ENCODE measurements at places on chromosomes 2 and 18.

GRCh38 chr2:155035308-155035707 is 336.8 kb downstream of the KCNJ3 start:
- no peaks in the 10 kb centered on the region for H3K4me1 ChIP-seq
- no peaks in the 10 kb centered on the region for H3K36me3 ChIP-seq
- DNase-seq, result no peak
- no peak overlapping the region for H3K4me3 ChIP-seq

GRCh38 chr18:76274468-76275289 is 220.4 kb downstream of the ZNF516 start:
- peak; percentile 40 for DNase-seq
- no peaks in the 10 kb centered on the region for H3K27me3 ChIP-seq
- no peaks in the 10 kb centered on the region for H3K36me3 ChIP-seq
- H3K4me1 ChIP-seq, result peaks cover 2% of the 10 kb centered on the region
- no peak overlapping the region for H3K27ac ChIP-seq

- no peak overlapping the region for H3K4me3 ChIP-seq
- H3K36me3 ChIP-seq, result peaks cover 5% of the 10 kb centered on the region
- H3K4me1 ChIP-seq, result peaks cover 12% of the 10 kb centered on the region
- DNase-seq, result no peak
- no peak overlapping the region for H3K27ac ChIP-seq
Observed at GRCh38 chr2:48568547-48568946, 38.6 kb downstream of the STON1 start.

- H3K27ac ChIP-seq, result no peak overlapping the region
- no peaks in the 10 kb centered on the region for H3K36me3 ChIP-seq
- no peak for DNase-seq
- H3K4me1 ChIP-seq, result no peaks in the 10 kb centered on the region
Observed at GRCh38 chr18:77733292-77733903, 483.8 kb downstream of the GALR1 start.

GRCh38 chr2:206937555-206937954 is 1.8 kb upstream of the CPO start:
- peaks cover 14% of the 10 kb centered on the region for H3K27me3 ChIP-seq
- H3K4me3 ChIP-seq, result no peak overlapping the region
- H3K4me1 ChIP-seq, result no peaks in the 10 kb centered on the region
- H3K36me3 ChIP-seq, result no peaks in the 10 kb centered on the region
- no peak for DNase-seq
- no peak overlapping the region for H3K27ac ChIP-seq

DNA sequence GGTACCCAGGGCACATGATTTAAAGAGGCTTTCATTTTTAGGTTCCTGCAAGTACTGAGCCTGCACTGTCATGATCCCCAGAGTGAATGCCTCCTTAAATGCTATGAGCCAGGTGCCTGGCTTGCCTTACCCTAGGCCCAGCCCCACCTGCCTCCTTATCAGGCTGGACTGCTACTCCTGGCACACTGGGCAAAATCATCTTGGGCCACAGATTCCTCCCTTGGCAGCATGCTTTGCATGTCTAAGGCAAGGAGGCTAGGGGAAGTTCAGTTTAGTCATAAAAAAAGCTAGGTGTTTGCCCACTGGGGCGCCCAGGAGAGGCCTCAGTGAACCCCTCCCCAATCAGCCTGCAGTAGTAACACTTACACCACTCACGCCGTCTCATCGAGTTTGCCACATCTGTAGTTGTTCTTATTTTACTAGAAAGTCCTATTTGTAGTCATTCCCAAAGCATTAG is 45.1 kb downstream of the LBH start:
- no peak overlapping the region for H3K4me3 ChIP-seq
- DNase-seq, result no peak
- H3K27me3 ChIP-seq, result no peaks in the 10 kb centered on the region
- no peaks in the 10 kb centered on the region for H3K36me3 ChIP-seq
- H3K4me1 ChIP-seq, result peaks cover 8% of the 10 kb centered on the region

- H3K27ac ChIP-seq, result no peak overlapping the region
- H3K27me3 ChIP-seq, result no peaks in the 10 kb centered on the region
- H3K4me1 ChIP-seq, result peaks cover 2% of the 10 kb centered on the region
- no peak for DNase-seq
- no peak overlapping the region for H3K4me3 ChIP-seq
Observed at GRCh38 chr2:173077506-173078177, 2.0 kb downstream of the MAP3K20 start.

- no peak for DNase-seq
- H3K4me1 ChIP-seq, result no peaks in the 10 kb centered on the region
- H3K27me3 ChIP-seq, result no peaks in the 10 kb centered on the region
- no peaks in the 10 kb centered on the region for H3K36me3 ChIP-seq
Observed at GRCh38 chr2:3241971-3242746, 135.5 kb downstream of the EIPR1 start.

DNA sequence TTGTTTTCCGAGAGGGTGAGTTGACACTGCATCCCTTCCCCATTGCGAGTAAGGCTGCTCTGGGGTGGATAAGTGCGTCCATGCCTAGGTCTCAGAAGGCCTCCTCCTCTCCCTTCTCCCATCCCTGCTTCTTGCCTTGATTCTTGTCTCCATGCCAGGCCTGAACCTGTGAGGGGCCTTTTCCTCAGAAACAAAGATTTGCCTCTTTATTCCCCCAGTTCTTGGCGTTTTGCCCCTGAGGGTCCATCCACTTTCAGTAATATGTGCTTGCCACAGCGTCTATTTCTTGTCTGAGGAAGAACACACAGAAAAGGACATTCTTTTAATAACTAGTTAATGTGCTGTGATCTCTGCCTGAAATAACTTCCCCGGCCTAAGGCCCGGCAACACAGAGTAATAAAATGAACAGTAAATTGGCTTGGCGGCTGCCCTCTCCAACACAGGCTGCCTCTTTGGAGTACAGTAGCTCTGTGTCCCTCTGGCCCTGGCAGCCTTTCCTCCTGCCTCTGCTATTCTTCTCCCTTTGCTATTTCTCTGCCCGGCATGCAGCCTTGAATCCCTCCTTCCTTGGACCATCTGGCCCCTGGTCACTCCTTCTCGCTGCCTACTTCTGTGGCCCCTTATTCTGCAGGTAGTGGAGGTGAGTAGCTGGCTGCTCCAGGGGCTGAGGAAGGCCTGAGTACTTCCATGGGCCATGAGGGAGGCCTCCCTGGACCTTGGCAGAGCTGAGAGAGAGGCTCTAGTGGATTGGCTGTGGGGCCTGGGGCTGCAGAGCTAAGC is 4.4 kb downstream of the EHD3 start:
- H3K27ac ChIP-seq, result no peak overlapping the region
- H3K4me1 ChIP-seq, result no peaks in the 10 kb centered on the region
- no peak overlapping the region for H3K4me3 ChIP-seq
- no peaks in the 10 kb centered on the region for H3K27me3 ChIP-seq
- H3K36me3 ChIP-seq, result no peaks in the 10 kb centered on the region

DNA sequence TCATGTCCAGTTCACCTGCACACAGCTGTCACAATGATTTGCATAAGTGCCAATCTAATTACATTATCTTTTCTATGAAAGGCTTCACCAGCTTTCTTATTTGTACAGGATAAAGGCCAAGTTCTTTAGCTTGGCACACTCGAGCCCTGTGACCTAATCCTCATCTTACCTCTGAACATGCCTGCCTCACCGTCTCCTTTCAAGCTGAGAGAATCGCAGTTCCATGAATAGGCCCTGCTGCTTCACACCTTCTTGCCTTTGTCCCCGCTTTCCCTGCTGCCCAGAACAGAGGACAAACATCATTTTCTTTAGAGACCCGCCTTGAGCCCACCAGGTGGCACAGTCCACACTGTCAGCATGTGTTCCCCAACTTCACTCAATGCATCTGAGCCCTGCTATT is 1094.7 kb downstream of the BCL11A start:
- no peaks in the 10 kb centered on the region for H3K36me3 ChIP-seq
- no peak for DNase-seq
- H3K4me1 ChIP-seq, result peaks cover 6% of the 10 kb centered on the region
- no peak overlapping the region for H3K4me3 ChIP-seq
- H3K27me3 ChIP-seq, result no peaks in the 10 kb centered on the region

DNA sequence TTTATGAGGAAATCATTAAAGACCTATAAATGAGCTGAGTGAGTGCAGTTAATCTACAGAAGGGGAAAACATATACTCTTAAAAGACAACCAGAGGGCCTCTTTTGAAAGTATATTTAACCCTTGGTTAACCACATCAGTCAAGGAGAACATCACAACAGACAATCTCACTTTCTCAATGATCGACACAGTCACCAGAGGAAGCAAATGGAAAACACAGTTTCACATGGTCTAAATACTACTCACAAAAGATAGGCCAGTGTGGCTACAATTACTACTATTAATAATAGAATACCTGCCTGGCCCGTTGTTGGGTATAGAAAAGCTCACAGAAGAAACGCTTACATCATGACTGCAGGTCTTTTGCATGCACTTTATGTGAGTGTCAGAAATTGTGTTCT is 426.2 kb downstream of the NCKAP5 start:
- peaks cover 14% of the 10 kb centered on the region for H3K4me1 ChIP-seq
- DNase-seq, result no peak
- H3K36me3 ChIP-seq, result peaks cover 6% of the 10 kb centered on the region
- H3K27me3 ChIP-seq, result no peaks in the 10 kb centered on the region
- H3K27ac ChIP-seq, result no peak overlapping the region
- H3K4me3 ChIP-seq, result no peak overlapping the region

DNA sequence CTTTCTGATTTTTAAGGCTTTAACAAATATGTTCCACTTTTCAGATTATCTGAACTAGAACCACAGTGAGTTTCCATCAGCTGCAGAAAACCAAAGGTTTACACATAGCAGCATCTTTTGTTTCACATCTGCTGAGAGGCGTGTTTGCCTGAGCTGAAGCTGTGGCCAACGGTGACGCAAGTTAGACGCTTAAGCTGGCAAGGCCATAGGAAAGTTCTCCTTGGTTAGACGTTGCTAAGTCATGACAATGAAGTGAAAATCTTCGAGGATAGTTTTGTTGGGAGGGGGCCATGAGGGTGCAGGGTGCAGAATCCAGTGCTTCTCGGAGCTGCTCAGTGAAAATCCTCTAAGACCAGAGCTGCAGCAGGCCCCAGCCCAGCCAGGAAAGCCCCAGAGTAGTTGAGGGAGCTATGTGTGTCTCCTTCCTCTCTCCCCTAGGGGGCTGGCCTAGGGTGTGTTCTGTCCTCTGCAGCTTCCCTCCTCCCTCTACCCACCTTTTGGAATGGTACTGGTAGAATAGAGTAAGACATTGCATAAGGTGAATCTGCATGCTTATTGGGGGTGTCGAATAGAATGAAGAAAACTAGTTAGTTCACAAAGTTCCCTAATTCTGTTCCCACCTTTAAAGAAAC is 105.4 kb downstream of the FHOD3 start:
- no peak for DNase-seq
- no peaks in the 10 kb centered on the region for H3K36me3 ChIP-seq
- H3K27me3 ChIP-seq, result no peaks in the 10 kb centered on the region
- H3K4me3 ChIP-seq, result no peak overlapping the region
- no peak overlapping the region for H3K27ac ChIP-seq

GRCh38 chr2:234393354-234393753 is 103.5 kb downstream of the ARL4C start:
- H3K4me3 ChIP-seq, result no peak overlapping the region
- H3K27me3 ChIP-seq, result no peaks in the 10 kb centered on the region
- no peaks in the 10 kb centered on the region for H3K4me1 ChIP-seq
- H3K27ac ChIP-seq, result no peak overlapping the region
- no peak for DNase-seq

GRCh38 chr2:202114291-202114690 is 41.2 kb downstream of the KIAA2012 start:
- DNase-seq, result no peak
- H3K4me3 ChIP-seq, result no peak overlapping the region
- peaks cover 9% of the 10 kb centered on the region for H3K4me1 ChIP-seq
- H3K27ac ChIP-seq, result no peak overlapping the region
- H3K36me3 ChIP-seq, result no peaks in the 10 kb centered on the region

DNA sequence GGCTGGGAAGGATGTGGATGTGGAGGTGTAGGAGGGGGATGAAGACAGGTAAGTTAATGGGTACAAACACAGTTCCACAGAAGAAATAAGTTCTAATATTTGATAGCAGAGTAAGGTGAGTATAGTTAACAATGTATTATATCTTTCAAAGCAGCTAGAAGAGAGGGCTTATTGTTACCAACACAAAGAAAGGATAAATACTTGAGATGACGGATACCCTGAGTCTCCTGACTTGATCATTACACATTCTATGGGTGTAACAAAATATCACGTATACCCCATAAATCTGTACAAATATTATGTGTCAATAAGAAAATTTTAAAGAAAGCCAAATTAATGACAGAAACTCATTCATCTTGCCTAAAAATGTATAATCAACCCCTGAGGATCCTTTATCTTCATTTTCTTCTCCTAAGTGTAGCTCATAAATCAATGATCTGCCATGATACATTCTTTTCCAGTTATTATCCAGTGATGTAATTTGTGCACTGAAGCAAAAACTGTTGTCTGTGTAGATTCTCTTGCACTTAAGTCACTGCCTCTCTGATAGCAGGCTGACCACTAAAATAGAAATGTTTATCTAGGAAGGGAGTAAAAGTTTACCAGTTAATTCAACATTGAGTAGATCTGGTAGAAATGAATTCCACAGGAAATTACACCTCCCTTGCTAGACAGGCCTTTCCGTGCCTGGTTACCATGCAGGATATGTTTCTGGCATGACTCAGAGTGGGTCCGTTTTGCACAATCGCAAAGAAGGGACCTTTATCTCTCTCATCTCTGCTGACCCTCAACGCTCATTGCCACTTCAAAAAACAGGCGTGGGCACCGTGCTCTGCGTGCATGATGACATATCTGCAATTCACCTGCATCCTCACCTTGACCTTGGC is 249.7 kb upstream of the NCKAP5 start:
- H3K4me1 ChIP-seq, result peaks cover 6% of the 10 kb centered on the region
- no peak for DNase-seq
- no peak overlapping the region for H3K4me3 ChIP-seq
- no peak overlapping the region for H3K27ac ChIP-seq

GRCh38 chr2:239018271-239019182 is 170.6 kb downstream of the TWIST2 start:
- H3K27me3 ChIP-seq, result no peaks in the 10 kb centered on the region
- no peaks in the 10 kb centered on the region for H3K4me1 ChIP-seq
- no peak for DNase-seq
- H3K4me3 ChIP-seq, result no peak overlapping the region
- no peak overlapping the region for H3K27ac ChIP-seq

GRCh38 chr18:24968238-24968775 is 383.7 kb downstream of the ZNF521 start:
- no peak overlapping the region for H3K4me3 ChIP-seq
- H3K27me3 ChIP-seq, result no peaks in the 10 kb centered on the region
- H3K27ac ChIP-seq, result no peak overlapping the region
- no peak for DNase-seq
- H3K36me3 ChIP-seq, result no peaks in the 10 kb centered on the region

GRCh38 chr2:165957030-165957675 is 3.6 kb upstream of the TTC21B start:
- no peaks in the 10 kb centered on the region for H3K36me3 ChIP-seq
- no peaks in the 10 kb centered on the region for H3K27me3 ChIP-seq
- H3K4me1 ChIP-seq, result no peaks in the 10 kb centered on the region

All from neuronal stem cell (in vitro differentiated cells).